Stimulated activated CD4-positive, alpha-beta T cell treated with anti-CD3 and anti-CD28 coated beads, Interleukin-1b, Interleukin-23, amount 100 ng/mL, for 1 hour (primary cell): ENCODE measurements at places on chromosomes 7 and 10.

DNA sequence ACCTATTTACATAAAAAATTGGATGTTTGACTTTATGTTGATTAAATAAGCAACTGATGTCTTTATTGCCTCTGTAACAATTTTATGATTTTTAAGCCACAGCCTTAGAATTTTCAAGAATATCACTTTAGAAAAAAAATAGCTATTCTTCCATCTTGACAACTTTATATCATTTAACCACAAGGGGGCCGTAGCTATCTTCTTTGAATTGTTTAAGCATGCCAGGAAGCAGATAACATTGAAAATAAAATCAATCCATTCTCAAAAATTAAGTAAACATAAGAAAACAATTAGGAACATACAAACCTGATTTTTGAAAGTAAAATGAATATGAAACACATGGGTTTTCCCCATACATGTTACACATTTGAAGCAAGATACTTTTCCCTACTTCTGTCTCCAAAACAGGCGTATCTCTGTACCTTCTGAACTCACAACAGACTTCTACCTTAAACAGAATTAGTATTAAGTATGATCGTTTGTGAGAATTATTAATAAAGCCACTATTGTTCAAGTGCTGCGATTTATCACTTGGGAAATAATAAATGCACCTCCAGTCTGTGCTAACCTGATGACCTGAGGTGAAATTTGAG is 209.0 kb downstream of the CACNA2D1 start:
- no peak for DNase-seq

GRCh38 chr10:48184224-48184623 is 90.3 kb downstream of the FRMPD2 start:
- no peak for DNase-seq

DNA sequence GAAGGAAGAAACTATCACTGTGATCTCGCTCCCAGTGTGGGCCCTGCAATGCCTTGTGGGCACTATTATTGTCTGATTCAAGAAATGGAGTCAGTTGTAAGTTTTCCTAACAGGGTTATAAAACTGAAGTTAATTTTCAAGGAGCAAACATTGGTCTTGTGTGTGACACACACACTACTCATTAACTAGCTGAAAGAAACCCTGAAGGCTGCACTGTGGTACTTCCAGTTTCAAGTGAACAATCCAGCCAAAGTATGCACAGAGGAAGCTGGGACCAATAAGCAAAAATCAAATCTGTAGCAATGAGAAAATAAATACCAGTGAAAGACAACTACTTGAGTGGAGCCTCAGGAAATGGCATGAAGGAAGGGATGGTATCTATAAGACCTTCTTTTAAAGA is 506.6 kb upstream of the POT1 start:
- no peak for DNase-seq

GRCh38 chr7:36563706-36564327 is 160.5 kb downstream of the AOAH start:
- no peak for DNase-seq

GRCh38 chr10:23258516-23258915 is 66.4 kb downstream of the PTF1A start:
- no peak for DNase-seq

GRCh38 chr7:2800931-2801688 is 43.0 kb downstream of the GNA12 start:
- DNase-seq: no peak

DNA sequence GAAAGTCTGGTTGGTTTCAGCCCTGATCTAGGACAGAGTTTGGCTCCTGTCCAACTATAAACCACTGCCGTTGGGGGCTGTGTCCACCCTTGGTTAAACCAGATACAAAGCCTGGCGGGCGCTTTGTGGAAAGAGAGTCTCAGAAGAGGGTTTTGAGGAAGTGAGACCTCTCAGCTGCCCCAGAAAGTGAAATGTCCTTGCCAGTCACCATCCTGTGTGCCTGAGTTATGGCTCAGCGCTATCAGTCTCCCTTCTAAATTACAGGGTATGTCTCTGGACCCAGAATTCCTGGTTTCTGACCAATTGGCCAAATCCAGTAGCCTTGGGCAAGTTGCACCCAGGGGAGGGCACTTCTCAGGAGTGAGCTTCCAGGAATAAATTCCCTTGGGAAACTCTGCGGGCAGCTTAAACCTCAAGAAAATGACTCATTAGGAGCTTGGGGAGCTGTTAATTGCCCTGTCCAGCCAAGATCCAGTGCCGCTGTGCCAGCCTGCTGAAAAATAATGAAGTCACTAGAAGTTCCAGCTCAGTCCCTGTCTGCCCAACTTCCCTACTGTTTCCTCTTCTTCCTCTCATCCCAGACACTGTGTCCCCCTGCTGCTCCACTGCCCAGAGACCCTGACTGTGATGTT is 66.7 kb upstream of the PDZD8 start:
- DNase-seq: no peak
